Type B pancreatic cell (in vitro differentiated cells): ENCODE measurements at places on chromosomes 4 and X.

DNA sequence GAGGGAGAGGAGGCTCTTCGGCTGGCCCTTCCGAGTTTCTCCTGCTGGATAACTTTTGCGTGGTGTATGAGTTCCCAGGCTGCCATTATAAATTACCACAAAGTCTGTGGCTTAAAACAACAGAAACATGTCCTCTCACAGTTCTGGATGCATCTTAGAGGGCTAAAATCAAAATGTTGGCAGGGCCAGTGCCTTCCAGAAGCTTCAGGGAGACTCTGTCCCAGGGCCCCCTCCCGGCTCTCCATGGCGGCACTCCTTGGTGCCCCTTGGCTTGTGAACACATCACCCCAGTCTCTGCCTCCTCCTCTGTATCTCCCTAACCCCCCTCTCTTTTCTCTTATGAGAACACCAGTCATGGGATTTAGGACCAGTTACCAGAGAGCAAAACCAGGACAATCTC, 23.3 kb upstream of the PPP2R2C start:
- peaks cover 16% of the 10 kb centered on the region for H3K4me1 ChIP-seq
- DNase-seq: no peak
- H3K27ac ChIP-seq: peak overlapping the region; percentile 8
- no peaks in the 10 kb centered on the region for H3K36me3 ChIP-seq
- no peak overlapping the region for H3K4me3 ChIP-seq
- peaks cover 47% of the 10 kb centered on the region for H3K27me3 ChIP-seq

GRCh38 chr4:173405840-173406606, 7.1 kb upstream of the SCRG1 start:
- no peaks in the 10 kb centered on the region for H3K27me3 ChIP-seq
- no peak overlapping the region for H3K27ac ChIP-seq
- no peak overlapping the region for H3K4me3 ChIP-seq
- DNase-seq: no peak
- H3K36me3 ChIP-seq: peaks cover 15% of the 10 kb centered on the region
- H3K4me1 ChIP-seq: no peaks in the 10 kb centered on the region

GRCh38 chr4:40887764-40888131, 138.0 kb downstream of the NSUN7 start:
- no peak overlapping the region for H3K27ac ChIP-seq
- peaks cover 5% of the 10 kb centered on the region for H3K4me1 ChIP-seq
- no peaks in the 10 kb centered on the region for H3K36me3 ChIP-seq
- H3K27me3 ChIP-seq: no peaks in the 10 kb centered on the region
- DNase-seq: no peak

DNA sequence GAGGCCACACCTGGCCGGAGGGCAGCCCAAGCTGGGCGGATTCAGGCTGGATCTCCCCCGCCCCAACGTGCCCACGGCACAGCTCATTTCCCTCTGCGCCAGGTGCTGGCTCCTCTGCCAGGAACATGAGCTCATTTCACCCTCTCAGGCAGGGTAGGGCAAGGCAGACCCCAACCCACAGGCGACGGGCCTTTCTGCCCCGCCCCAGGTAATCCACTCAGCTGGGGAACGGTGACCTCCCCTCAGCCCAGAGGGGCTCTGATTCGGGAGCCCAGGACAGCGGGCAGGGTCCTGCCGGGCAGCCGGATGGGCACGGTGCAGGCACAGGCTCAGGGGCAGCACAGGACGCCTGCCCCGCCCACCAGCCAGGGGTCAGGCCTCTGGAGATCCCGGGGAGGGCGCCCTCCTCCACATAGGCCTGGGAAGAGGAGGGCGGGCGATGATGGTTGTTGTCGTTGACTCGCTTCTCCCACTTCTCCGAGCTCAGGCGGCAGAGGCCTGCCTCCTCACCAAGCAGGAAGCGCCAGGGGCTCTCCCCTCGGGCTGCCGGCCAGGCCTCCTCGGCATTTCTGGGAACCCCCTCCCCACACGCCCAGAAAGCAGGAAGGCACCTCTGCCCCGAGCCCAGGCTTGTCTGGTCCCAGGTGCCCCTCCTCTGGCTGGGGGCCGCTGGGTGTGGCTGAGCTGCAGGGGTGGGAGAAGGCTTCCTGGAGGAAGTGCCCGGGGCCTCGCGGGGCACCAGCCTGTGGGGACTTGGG, 31.1 kb downstream of the TACC3 start:
- DNase-seq: no peak
- H3K27me3 ChIP-seq: no peaks in the 10 kb centered on the region
- H3K4me1 ChIP-seq: no peaks in the 10 kb centered on the region
- H3K27ac ChIP-seq: no peak overlapping the region
- H3K36me3 ChIP-seq: no peaks in the 10 kb centered on the region

GRCh38 chr4:95531141-95531540, 17.6 kb downstream of the UNC5C start:
- H3K36me3 ChIP-seq: peaks cover 16% of the 10 kb centered on the region
- no peak for DNase-seq
- H3K4me1 ChIP-seq: peaks cover 35% of the 10 kb centered on the region

GRCh38 chr4:7792616-7793015, 147.0 kb downstream of the AFAP1 start:
- H3K4me1 ChIP-seq: no peaks in the 10 kb centered on the region
- H3K27ac ChIP-seq: no peak overlapping the region
- no peaks in the 10 kb centered on the region for H3K27me3 ChIP-seq
- no peak overlapping the region for H3K4me3 ChIP-seq
- peaks cover 19% of the 10 kb centered on the region for H3K36me3 ChIP-seq

- no peak overlapping the region for H3K27ac ChIP-seq
These were observed 355.3 kb upstream of the AMOT start for GRCh38 chrX:113195949-113196348.

DNA sequence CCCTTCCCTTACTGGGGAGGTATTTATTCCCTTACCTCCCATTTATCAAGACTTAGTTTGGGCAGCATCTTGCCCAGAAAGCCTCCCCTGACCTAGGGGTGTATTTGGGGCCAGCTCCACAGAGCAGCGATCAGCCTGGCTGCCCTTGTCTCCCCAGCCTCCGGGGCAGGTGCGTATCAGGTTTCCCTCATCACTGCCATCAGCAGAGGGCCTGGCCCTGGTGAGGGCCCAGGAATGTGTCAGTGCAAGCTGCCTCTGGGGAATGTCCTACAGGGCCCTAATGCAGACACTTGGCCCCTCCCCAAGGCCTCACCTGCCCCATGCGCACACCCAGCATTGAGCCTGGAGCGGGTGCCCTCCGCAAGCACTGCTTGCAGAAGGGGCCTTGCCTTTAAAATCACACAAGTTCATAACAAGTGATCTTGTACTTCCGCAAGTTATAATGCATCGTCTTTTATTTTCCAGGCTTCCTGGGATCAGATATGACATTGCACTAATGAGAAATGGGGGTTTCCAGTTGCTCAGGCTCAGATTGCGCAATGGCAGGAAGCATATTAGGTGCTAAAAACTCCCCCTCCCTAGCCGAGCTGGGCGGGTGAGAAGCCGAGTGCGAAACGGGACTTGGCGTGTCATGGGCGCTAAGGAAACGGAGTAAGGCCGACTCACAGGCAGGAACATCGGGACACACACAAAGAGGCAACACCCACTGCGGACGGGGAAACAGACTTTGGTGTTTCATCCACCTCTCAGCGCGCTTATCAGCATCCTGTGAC, 25.4 kb upstream of the AFAP1 start:
- peak overlapping the region; percentile 91 for H3K27ac ChIP-seq
- no peak for DNase-seq
- H3K4me1 ChIP-seq: peaks cover 48% of the 10 kb centered on the region
- no peaks in the 10 kb centered on the region for H3K27me3 ChIP-seq

DNA sequence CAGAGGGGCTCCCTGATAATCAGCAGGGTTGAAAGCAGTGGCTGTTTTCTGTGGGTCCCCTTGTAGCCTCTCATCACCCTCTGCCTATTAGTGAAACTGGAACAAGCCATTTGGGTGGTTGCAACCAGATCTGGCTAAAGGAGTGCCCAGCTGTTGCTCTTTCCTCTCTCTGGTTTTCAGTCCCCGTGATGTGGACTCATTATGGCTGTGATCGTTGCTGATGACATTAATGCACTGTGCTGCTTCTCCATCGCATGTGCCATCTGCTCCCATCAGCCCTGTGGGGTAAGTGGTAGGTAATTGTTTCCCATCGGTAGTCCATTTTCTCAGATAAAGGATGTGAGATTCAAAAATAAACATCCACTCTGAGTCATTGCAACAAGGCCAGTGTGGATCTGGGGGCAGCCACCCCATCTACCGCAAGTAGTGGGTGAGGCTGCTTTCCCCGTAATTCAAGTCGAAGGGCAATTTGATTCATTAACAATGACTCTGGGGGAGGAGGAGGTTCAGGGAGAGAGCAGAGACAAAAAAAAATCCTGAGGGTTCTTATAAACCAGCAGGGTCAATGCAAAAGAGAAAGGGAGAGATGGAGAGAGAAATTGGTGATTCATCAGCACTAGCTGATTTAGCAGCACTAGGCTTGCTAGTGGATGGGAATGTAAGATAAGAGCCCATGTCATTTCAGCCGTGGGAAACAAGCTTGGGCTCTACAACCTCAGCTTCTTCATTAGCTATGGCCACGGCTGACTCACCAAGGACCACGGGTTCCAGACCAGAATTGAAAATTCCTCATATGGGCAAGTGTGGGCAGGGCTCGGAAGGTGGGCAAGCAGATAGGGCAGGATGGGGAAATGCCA, 357.8 kb downstream of the MID1IP1 start:
- H3K4me1 ChIP-seq: peaks cover 14% of the 10 kb centered on the region
- no peak overlapping the region for H3K27ac ChIP-seq
- no peaks in the 10 kb centered on the region for H3K36me3 ChIP-seq
- H3K27me3 ChIP-seq: peaks cover 18% of the 10 kb centered on the region
- no peak for DNase-seq

DNA sequence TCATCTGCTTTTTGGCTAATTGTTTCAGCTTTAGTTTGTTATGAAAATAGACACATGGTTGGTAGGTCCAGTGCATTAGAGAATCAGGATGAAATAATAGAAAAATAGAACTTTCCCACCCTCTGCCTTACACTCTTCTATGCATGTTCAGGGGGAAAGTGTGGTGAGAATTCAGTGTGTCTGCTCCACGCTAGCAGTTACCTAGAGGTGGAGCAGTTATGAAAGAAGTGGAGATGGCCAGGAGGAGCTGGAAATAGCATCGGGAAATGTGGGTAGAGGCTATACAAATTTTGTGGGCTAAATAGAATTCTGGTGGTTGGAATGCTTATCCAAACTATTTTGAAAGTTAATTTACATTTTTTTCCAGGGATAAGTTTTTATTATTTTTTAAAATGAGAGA, 91.4 kb upstream of the MAD2L1 start:
- H3K4me1 ChIP-seq: no peaks in the 10 kb centered on the region
- no peaks in the 10 kb centered on the region for H3K27me3 ChIP-seq
- DNase-seq: no peak
- H3K27ac ChIP-seq: no peak overlapping the region
- no peaks in the 10 kb centered on the region for H3K36me3 ChIP-seq

DNA sequence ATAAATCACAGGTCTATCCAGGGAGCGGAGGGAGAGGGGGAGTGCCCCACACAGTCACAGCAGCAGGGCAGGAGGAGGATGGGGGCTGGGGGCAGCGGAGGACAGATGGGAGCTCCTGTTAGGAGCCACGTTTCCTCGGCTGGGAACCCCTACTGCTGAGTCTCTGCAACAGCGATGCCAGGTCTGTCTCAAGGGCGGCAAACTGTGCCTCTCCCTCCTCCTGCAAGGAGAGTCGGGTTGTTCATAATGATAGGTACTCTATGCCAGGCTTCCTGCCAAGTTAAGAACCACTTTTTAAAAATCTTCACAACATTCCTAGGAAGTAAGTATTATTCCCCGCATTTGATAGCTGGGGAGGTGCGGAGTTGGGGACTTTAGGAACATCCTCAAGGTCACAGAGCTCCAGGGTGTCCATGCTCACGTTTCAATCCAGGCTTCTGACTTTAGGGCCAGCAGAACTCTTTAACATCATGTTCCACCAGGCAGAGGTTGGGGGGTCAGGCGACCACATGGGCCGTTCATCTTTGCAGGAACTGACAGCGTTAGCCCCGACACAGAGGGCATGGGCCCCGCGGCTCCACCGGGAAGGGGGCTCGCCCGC, 98.3 kb upstream of the MAML3 start:
- peak overlapping the region; percentile 86 for H3K4me3 ChIP-seq
- DNase-seq: no peak
- H3K36me3 ChIP-seq: no peaks in the 10 kb centered on the region
- peaks cover 53% of the 10 kb centered on the region for H3K4me1 ChIP-seq
- H3K27me3 ChIP-seq: no peaks in the 10 kb centered on the region
- H3K27ac ChIP-seq: peak overlapping the region; percentile 88

- H3K4me1 ChIP-seq: no peaks in the 10 kb centered on the region
- DNase-seq: no peak
- no peaks in the 10 kb centered on the region for H3K27me3 ChIP-seq
- H3K36me3 ChIP-seq: no peaks in the 10 kb centered on the region
- H3K4me3 ChIP-seq: no peak overlapping the region
These were observed 161.9 kb upstream of the GPRIN3 start for GRCh38 chr4:89469516-89469915.

GRCh38 chrX:30283456-30284200, 25.6 kb downstream of the NR0B1 start:
- DNase-seq: no peak
- H3K4me1 ChIP-seq: peaks cover 4% of the 10 kb centered on the region
- no peaks in the 10 kb centered on the region for H3K27me3 ChIP-seq
